ENCODE measurements at places on chromosomes 2 and 18.

GRCh38 chr2:136363900-136364299 is 246.0 kb upstream of the CXCR4 start:
- DNase-seq: no peak

- DNase-seq: no peak
Measured at GRCh38 chr18:56067969-56068671, 480.1 kb upstream of the TCF4 start.

DNA sequence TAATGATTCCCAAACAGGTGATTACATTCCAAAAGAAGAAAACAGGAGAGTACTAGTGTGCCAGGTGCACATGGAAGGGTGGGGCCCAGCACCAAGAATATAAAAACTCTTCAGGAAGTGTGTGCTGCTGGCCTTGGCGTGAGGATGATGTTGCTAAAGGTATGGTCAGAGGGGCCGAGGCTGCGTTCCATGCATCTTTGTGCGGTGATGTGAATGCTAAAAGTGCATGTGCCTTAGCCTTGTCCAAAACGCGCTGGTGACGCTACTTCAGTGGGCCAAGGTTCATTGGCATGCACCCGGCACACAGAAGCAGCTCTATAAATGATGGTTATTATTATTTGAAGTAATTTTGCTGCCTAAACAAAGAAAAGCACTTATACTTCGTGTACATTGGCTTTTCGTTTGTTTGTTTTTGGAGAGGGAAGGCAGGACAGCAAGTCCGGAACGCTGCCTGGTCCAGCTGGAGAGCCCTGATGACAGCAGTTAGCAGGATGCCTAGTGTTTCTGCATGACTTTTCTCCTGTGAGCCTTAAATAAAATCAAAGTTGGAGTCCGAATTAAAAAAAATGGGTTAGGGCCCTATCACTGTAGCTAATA is 2.9 kb downstream of the ALKAL2 start:
- DNase-seq: no peak

- no peak for DNase-seq
Measured at GRCh38 chr2:62016957-62017356, 111.5 kb downstream of the COMMD1 start.

- no peak for DNase-seq
Measured at GRCh38 chr2:190841707-190842505, 38.7 kb upstream of the GLS start.

DNA sequence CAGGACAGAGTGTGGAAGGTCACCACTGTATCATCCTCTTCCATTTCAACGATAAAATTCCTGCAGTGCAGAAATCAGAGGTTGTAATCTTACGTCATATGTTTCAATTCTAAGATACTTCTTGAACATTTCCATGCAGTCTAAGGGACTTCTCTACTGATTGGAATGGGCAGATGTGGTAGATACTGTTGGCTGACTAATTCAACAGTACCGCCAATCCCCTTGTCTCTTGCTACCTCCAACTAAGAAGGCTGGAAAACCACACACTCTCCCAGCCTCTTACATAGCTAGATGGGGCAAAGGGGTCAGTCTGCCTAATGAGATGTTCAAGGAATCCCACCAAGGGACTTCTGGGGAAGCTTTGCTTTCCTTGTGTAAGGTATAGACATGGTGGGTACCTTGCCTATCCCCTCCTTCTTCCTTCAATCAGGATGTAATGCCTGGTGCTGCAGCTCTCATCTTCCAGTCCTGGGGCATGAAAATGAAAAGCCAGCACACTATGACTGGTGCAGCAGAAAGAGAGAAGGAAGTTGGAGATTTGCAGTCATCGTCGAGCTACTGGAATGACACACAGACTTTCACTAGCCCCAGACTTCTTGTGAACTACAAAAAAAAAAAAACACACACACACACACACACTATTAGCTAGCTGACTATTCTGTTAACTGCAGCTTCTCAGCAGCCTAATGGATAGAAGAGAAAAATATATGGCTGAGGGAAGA is 84.1 kb downstream of the ALPK2 start:
- DNase-seq: no peak

DNA sequence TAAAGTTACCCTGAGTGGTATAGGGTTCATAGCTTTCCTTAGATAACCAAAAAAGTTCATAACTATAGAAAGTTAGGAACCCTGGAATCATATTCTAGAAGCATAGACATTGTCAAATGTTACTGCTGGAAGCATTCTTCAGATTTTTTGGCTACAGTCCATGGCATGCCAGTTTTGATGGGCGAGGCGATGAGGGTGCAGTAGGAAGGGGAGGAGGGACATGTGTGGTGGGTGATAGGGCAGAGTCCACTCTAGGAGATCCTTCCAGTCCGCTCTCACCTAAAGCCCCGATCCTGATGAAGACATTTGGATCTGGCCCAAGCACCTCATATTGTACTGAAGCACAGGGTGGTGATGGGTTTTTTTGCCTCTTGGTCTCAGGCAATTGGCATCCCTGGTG is 91.8 kb downstream of the HRH4 start:
- DNase-seq: no peak

GRCh38 chr2:11072550-11072949 is 82.7 kb upstream of the SLC66A3 start:
- DNase-seq: no peak

DNA sequence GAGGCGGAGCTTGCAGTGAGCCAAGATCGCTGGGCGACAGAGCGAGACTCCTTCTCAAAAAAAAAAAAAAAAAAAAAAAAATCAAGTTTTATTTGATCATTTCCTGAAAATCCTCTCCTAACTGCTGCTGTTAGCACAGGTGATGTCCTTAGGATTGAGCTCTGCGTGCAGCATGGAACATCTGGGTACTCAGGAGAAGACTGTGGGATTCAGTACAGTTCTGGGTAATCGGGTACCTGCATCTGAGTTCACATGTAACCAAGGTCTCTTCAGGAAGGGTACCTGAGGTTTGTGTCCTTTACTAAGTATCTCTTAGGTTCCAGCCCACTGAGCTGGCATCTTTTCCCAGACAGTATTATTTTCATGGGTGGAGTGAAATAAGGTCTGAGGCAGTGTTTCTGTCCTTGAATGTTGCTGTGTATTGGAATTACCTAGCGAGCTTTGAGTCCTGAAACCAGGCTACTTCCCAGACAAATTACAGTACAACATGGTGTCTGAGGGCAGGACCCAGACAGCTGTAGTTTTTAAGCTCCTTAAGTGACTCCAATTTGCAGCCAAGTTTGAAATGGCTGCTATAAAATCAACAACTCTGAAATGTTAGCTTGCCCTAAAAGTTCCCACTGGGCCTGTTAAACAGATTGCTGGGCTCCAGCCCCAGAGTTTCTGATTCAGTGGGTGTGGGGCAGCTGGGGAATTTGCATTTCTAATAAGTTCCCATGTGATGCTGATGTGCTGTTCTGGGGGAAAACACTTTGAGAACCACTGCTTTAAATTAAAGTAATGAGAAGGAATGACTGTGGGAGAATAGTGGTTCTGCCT is 120.5 kb downstream of the PMAIP1 start:
- no peak for DNase-seq

DNA sequence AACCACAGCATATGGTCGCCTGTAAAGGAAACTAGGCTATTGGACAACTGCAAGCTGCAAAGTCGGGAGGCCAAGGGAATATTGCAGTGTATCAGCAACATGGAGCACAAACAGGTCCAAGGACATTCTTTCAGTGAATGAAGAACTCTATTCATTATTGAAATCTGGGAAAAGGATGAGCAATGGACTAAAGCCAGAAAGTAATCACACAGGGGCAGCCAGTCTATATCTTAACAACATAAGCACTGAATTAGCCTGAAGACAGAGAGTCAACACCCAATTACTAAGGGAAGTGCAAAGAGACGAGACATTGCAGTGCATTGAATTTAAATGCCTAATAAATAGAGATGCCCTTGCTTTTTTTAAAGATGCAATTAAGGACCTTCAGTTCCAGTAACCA is 615.5 kb upstream of the SETBP1 start:
- no peak for DNase-seq

DNA sequence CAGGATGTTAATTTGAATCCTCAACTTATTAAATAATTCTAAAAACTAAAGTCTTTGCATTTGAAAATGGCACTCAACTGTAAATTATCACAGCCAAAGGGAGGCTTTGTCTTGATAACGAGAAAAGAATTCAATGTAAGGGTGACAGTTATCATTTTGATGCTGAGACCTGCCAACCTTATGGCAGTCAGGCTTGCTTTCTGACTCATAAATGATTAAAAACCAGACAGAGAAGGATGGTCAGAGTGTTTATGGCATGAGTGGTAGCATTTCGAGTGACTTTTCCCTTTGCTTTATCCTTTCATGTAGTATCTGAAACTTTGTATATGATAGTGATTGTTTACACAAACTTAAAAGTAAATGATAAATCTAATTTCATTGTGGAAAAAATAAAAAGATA is 53.9 kb upstream of the EPC2 start:
- DNase-seq: no peak

DNA sequence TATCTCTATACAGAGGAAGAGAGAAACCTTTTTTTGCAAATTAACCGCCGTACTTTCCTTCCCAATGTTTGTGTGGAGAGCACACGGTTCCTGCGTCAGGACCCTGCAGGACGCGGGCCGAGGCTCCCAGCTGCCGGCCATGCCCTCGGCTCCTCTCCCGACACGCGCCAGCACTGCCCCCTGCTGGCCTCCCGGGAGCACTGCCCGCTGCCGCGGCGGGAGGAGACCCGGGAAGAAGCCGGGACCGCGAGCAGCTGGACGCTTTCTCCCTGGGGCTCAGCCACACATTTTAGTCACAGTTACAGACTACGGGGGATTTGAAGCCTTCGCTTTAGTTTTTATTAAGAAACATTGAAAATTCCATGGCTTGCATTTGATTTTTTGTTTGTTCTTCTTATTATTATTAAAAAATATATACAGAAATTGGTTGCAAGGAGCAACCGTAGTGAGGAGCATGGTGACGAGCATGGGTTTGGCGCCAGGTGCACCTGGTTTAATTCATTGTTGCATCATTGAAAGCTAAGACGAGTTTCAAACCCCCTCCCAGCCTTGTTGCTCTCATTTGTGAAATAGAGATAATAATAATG is 401.2 kb downstream of the GALR1 start:
- DNase-seq: peak; percentile 92

- DNase-seq: no peak
Measured at GRCh38 chr2:44230378-44230777, 44.9 kb upstream of the SLC3A1 start.

GRCh38 chr2:211132046-211132445 is 575.6 kb downstream of the CPS1 start:
- no peak for DNase-seq

GRCh38 chr2:36459725-36460137 is 104.2 kb downstream of the CRIM1 start:
- DNase-seq: peak; percentile 59

GRCh38 chr2:101255501-101255900 is 2.8 kb downstream of the CNOT11 start:
- no peak for DNase-seq

DNA sequence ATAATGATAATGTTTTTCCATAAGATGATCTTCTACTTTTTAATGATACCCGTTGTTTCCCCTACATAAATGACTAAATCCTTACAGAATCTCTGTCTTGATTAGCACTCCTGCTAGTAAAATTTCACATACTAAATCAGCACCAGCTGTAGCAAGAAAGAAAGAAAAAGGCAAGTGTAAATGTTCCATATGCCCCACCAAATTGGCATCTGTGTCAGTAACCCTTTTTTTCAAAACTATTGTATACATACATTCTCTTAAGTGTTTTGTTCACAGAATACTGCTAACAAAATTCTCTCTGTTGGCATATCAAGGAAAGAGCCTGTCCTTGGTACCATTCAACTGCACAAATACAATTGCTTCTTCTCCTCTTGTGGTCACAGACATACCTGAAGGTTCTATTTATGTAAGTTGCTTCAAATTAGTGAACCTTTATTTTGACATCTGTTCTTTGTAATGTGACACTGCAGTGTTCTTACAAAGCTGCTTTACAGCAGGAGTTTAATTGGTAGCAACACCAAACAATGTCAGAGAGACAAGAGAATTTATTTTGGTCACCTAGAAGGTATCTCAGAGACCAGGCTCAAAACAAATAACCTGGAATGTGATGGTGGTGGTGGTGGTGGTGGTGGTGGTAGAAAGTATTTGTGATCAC is 641.9 kb downstream of the ZEB2 start:
- no peak for DNase-seq
